ENCODE measurements at places on chromosomes 4 and X.
A peak's percentile ranks its signal among the peaks of the same experiment; 100 is the strongest.

DNA sequence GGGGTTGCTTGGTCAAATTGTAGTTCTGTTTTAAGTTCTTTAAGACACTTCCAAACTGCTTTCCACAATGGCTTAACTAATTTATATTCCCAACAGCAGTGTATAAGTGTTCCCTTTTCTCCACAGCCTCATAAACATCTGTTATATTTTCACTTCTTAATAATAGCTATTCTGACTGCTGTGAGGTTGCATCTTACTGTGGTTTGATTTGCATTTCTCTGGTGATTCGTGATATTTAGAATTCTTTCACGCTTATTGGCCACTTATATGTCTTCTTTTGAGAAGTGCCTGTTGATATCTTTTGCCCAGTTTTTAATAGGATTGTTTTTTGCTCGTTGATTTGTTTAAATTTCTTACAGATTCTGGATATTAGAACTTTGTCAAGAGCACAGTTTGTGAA lies 278.6 kb upstream of the ITM2A start:
- DNase-seq = no peak
- H3K36me3 ChIP-seq = no peaks in the 10 kb centered on the region
- H3K4me3 ChIP-seq = no peak overlapping the region
- H3K27me3 ChIP-seq = no peaks in the 10 kb centered on the region
- H3K4me1 ChIP-seq = no peaks in the 10 kb centered on the region

- no peak for DNase-seq
- no peaks in the 10 kb centered on the region for H3K27me3 ChIP-seq
- peak overlapping the region; percentile 51 for H3K27ac ChIP-seq
- no peaks in the 10 kb centered on the region for H3K36me3 ChIP-seq
Measured at GRCh38 chr4:76697129-76697803, 200.7 kb downstream of the SOWAHB start.

DNA sequence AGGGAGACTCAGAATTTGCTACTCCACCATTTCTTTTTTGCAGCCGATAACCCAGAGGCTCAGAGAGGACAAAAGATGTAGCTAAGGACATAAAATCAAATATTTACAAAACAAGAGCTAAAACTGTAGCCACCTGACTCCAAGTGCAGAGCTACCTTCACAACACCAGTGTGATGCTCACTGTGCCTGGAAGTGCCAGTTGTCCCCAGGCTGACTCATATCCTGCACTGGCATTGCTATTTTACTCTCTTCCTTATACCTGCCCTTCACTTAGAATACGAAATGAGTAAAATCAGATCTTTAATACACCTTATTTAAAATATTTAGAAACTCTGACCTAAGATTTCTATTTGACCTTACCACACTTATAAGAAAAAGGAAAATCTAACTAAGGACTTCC lies 39.5 kb downstream of the SLC7A11 start:
- H3K27ac ChIP-seq = no peak overlapping the region
- DNase-seq = no peak
- H3K36me3 ChIP-seq = no peaks in the 10 kb centered on the region
- H3K4me3 ChIP-seq = no peak overlapping the region
- H3K27me3 ChIP-seq = no peaks in the 10 kb centered on the region

GRCh38 chrX:2388669-2389068 lies 112.1 kb downstream of the DHRSX start:
- no peaks in the 10 kb centered on the region for H3K4me1 ChIP-seq
- no peak for DNase-seq
- peaks cover 9% of the 10 kb centered on the region for H3K36me3 ChIP-seq
- H3K4me3 ChIP-seq = no peak overlapping the region
- H3K27me3 ChIP-seq = no peaks in the 10 kb centered on the region

DNA sequence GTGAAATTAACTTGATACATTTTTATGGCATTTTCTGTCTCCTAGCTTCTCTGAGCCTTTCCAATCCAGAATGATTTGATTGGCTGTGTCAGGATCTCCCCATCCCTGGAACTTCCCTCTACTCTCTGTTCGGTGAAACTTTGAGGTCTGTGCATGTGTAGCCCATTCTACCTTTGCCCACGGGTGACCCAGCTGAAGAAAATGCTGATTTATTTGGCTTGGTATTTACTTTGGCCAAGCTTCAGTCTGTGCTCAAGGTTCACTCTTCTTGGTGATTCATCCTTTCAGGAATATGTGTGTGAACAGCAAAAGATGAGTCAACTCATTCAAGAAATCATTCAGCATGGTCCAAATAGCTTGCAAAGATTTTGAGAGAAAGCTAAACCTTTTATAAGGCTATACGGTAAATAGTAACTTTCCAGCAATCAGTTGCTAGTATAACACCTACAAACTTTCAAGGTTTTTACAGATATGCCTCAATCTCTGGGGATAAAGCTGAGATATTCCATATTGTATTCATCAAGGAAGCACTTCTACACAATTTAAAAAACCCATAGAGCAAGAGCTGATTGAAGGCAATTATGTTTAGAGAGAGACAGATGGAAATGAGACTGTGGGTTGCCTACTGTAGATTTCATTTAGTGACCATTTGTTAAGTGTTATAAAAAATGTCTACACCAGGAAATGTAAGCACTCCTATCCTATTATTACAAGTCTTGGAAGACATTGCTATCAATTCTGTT lies 233.9 kb upstream of the CXXC4 start:
- DNase-seq = no peak
- no peaks in the 10 kb centered on the region for H3K36me3 ChIP-seq
- H3K4me3 ChIP-seq = no peak overlapping the region
- no peaks in the 10 kb centered on the region for H3K27me3 ChIP-seq

- H3K36me3 ChIP-seq = no peaks in the 10 kb centered on the region
- peaks cover 4% of the 10 kb centered on the region for H3K4me1 ChIP-seq
- DNase-seq = peak; percentile 24
- no peak overlapping the region for H3K4me3 ChIP-seq
- no peak overlapping the region for H3K27ac ChIP-seq
Measured at GRCh38 chr4:151417164-151417571, 8.2 kb downstream of the FHIP1A start.

All from neural progenitor cell (in vitro differentiated cells).